ENCODE measurements at places on chromosomes 7 and 10.

DNA sequence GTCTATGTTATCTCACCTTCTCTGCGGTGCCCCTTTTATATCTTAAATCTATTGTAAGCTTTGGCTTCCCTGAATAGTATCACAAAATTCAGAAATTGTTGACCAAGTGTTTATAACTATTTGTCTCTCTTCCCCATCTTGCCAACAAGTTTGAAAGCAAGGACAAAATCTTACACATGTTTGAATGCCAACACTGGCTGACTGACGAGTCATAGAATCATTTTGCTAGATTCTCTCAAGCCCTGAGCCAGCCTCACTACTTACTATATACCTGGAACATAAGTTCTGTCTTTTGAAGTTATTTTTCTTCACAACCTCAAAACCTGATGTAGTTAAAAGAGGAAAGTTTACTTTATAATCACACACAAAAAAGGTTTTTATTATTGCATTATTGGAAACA, 700.7 kb downstream of the PHTF2 start:
- no peak for DNase-seq

GRCh38 chr10:24383681-24384106, 174.8 kb downstream of the KIAA1217 start:
- peak; percentile 92 for DNase-seq

DNA sequence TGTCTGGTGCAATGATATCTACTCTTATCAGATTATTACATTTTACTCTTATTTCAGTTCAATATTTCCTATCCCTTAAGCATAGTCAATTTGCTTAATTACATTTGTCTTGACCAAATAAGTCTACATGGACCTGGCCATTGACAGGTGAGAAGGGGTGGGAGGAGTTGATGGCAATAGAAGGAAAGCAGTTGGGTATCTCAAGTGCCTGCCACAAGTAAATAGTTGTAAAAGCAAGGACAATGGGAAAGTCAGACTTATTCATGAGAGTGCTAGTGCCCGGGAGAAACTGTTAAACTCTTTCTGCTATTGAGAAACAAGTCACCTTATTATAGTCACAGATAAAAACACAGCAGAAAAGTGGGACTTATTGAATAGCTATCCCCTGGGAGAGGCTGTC, 32.4 kb upstream of the HGF start:
- no peak for DNase-seq

GRCh38 chr10:58137813-58138212, 129.9 kb downstream of the IPMK start:
- DNase-seq = no peak

GRCh38 chr10:70928140-70928539, 39.8 kb upstream of the PCBD1 start:
- DNase-seq = no peak

GRCh38 chr10:1933215-1933614, 195.9 kb upstream of the ADARB2 start:
- no peak for DNase-seq

DNA sequence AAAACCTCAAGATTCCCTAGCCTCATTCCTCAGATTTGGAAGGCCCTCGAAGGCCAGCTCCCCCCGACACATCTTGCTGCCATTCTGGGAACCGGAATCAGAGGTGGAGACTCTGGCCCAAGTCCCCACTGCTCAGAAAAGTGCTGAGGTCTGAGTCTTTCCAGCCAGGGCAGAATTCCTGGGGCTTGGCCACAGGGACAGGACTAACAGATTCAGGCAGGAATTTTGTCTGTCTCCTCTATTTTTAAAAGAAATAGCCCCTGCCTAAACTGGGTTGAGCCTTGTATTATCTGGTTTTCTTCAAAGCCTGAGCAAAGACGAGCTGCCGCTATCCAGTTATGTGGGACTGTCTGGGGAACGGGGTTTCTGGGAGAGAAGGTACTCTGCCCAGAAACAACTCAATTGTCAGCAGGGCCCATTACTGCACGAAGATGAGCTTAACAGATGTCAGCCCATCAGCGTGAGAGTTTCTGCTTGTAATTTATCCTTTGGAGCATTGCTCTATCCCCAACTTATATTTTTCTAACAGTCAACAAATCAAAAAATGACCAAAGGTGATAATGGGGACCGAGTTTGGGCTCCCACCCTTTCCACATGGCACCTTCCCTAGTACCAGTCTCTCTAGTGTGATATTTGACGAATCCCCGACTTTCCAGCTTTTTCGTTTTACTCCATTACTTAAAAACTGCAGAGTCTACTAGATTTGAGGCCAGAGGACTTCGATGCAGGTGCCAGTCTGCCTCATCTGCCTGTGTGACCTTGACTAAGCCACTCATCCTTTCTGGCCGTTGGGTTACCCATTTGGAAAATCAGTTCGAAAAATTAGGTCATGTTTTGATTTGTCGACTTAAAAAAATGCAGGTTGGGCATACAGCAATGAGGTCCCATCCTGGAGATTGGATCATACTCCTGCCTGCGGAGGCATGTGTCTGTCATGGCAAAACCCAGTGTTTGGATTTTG, 110.9 kb downstream of the WDR11 start:
- no peak for DNase-seq

DNA sequence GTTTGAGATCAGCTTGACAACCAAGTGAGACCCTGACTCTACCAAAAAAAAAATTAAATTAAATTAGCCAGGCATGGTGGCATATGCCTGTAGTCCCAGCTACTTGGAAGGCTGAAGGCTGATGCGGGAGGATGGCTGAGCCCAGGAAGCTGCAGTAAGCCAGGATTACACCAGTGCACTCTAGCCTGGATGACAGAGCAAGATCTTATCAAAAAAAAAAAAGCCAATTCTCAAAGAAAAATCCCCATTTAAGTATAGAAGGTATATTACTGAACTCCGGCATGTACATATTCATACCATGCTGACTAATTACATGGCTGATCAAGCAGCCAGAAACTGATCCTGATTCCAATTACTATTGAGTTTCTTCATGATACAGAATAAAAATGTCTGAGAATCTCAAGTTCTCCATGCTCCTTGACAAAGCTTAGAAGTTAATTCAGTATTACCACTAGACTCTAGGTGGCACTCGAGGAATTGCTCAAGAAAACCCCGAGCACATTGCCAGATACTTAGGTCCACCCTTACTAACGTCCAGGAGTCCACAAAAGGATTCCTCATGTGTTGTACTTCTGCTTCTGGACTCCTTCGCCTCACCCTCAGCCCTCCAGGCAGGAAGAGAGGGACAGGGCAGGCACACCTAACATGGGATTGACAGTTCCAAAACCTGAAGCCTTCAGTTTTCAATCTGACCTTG, 148.9 kb downstream of the PARD3 start:
- peak; percentile 97 for DNase-seq

DNA sequence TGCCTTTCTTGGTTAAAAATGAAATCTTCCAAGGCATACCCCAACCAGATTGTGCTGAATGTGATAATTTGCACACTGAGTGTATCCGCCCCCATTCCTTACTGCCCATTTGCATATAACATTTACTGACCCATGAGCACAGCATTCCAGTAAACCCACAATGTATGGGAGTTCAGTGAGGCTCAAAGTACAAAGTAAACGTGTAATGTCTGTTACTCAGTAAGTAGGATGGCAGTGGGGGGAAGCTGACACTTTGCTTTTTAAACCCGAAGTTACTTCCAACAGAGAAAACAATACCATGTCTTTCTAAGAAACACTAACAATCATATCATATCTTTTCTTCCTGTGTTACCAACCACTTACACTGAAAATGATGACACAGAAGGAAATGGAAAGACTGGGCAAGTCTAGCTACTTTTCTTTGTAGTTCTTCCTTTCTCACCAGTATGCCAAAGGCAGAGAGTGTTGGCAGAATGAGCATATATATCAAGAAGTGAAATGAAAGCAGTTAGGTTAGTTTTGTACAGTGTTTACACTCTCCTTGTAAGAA, 27.1 kb upstream of the SOSTDC1 start:
- DNase-seq = no peak

DNA sequence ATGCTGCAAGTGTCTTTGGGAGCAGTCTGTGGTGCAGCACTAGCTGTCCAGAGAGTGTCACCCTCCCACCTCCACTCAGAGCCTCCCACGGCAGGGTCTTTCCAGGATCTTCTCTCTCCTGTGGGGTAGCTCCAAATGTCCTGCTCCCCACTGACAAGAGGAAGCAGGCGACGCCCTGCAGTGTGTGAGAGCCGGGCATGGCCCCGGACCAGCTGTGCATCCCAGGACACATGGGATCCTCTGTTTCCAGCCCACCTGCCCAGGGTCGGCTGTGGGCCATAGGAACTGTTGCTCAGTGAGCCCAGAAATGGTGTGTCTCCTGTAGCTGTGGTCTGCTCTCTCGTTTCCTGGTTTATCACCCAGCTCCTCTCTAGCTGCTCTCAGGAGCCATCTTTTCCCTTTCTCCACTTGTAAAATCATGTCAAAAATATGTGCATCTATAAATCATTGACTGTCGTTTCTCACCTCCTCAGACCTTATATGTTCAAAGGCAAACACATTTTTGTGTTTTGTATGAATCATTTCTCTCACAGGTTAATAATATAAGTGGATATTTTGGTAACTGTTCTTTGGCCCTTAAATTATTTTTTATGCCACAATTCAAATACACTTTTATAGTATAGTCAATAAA, 74.9 kb downstream of the VWC2 start:
- no peak for DNase-seq

- no peak for DNase-seq
These were observed 2.9 kb downstream of the ERLIN1 start for GRCh38 chr10:100182908-100183307.

GRCh38 chr7:1019789-1020610, 24.3 kb upstream of the GPR146 start:
- no peak for DNase-seq

GRCh38 chr7:30661926-30662325, 20.3 kb downstream of the CRHR2 start:
- DNase-seq = no peak

DNA sequence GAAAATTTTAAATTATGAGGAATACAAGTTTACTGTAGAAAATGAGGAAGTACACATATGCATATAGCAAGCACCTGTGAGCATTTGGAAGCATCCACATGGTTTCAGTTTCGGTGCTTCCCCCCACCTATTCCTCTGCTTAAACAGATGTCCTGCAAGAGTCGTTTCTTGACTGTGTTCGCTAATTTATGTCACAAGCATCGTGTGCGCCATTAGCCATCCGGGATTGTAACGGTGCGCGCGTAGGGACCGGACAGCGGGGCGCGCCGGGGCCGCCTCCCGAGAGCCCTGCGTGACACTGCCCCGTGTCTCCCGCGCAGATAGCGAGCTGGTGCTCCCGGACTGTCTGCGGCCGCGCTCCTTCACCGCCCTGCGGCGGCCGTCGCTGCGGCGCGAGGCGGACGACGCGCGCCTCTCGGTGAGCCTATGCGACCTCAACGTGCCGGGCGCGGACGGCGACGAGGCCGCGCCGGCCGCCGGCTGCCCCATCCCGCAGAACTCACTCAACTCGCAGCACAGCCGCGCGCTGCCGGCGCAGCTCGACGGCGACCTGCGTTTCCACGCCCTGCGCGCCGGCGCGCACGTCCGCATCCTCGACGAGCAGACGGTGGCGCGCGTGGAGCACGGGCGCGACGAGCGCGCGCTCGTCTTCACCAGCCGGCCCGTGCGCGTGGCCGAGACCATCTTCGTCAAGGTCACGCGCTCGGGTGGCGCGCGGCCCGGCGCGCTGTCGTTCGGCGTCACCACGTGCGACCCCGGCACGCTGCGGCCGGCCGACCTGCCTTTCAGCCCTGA, 90.9 kb downstream of the NEURL1 start:
- no peak for DNase-seq

DNA sequence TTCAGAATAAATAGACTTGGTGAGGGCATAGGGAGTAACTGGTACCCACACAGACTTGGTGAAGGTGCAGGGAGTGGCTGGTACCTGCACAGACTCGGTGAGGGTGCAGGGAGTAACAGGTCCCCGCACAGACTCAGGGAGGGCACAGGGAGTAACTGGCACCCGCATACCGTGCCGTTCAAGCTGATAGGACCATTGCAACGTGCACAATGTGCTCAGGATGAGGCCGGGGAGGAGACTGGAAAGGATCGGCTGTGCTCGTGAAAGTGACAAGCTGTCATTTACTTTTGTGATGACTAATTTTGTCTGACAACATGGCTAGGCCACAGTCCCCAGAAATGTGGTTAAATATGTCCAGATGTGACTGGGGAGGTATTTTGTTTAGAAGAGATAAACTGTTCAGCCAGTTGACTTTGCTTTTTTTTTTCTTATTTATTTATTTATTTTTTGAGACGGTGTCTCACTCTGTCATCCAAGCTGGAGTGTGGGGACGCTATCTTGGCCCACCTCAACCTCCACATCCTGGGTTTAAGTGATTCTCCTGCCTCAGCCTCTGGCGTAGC, 76.2 kb upstream of the NMT2 start:
- DNase-seq = no peak

GRCh38 chr7:151117565-151117964, 31.3 kb downstream of the AGAP3 start:
- no peak for DNase-seq

- no peak for DNase-seq
These were observed 31.8 kb upstream of the TM9SF3 start for GRCh38 chr10:96618653-96619052.

GRCh38 chr7:157089100-157089610, 49.6 kb upstream of the UBE3C start:
- DNase-seq = no peak

GRCh38 chr10:11796474-11796873, 26.7 kb upstream of the PROSER2 start:
- no peak for DNase-seq

DNA sequence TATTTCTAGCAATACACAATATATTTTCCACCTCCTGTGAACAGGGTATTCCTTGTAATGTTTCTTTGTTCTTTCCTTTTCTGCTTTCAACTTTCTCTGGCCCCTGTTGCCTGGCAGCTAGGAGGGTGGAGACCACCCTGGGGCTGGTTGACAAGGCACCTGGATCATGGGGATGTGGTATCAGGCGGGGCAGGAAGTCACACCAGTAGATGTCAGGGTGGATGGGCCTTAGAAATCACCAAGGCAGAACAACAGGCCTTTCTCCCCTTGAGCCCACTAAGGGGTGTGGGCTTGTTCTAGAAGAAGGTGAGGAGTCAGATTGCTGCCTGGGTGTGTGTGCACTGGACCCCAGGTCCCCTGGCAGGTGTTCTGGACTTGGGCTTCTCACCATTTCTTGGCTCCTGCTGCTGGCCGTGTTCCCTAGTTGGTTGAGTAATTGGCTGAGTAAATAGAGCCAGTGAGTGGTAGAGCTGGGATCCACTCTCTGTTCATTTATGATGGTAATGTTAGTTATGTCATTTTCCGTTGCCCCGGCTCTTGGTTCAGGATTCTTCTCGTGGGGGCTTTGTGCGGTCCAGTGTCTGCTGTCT, 24.9 kb downstream of the ZNF783 start:
- DNase-seq = no peak

- DNase-seq = peak; percentile 32
These were observed 35.1 kb upstream of the PCGF5 start for GRCh38 chr10:91185239-91185875.

DNA sequence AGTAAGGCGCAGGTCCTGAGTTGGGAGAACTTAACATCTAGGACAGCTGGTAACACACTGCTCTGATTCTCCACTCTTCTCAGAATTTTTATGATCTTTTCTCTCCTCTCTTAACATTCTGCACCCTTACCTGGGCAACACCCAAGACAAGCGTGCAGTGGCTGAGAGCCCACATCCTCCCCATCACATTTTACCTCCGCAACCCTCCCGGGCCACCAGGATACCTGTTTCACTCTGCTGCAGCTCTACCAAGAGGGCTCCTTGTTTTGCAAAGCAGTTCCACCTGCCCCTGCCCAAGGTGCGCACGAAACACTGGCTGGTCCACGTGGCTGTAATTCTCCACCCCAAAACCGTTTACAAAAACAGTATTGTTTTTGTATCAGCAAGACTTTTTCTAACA, 81.5 kb downstream of the ITIH5 start:
- DNase-seq = no peak
